NCI-H1694 treated with DMSO at 0.1 percent for 48 hours (cell line): ENCODE measurements at places on chromosomes 3 and 15.

DNA sequence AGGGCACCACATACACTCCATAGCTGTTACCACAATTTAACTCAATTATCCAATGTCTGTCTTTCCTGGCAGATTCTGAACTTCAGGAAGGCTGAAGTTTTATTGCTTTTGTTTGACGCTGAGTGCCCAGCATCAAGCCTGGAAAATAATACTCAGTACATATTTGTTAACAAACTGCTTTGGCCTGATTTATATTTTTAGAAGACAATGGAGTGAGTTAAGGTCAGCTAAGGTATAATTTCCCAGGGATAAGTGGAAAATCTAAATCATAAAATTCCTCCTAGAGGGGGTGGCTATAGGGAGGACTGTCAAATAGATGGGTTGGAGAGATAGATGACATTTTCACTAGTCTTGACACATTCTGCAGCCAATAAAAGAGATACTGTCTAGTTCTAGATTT, 659.4 kb upstream of the ADAMTS9 start:
- DNase-seq = no peak

DNA sequence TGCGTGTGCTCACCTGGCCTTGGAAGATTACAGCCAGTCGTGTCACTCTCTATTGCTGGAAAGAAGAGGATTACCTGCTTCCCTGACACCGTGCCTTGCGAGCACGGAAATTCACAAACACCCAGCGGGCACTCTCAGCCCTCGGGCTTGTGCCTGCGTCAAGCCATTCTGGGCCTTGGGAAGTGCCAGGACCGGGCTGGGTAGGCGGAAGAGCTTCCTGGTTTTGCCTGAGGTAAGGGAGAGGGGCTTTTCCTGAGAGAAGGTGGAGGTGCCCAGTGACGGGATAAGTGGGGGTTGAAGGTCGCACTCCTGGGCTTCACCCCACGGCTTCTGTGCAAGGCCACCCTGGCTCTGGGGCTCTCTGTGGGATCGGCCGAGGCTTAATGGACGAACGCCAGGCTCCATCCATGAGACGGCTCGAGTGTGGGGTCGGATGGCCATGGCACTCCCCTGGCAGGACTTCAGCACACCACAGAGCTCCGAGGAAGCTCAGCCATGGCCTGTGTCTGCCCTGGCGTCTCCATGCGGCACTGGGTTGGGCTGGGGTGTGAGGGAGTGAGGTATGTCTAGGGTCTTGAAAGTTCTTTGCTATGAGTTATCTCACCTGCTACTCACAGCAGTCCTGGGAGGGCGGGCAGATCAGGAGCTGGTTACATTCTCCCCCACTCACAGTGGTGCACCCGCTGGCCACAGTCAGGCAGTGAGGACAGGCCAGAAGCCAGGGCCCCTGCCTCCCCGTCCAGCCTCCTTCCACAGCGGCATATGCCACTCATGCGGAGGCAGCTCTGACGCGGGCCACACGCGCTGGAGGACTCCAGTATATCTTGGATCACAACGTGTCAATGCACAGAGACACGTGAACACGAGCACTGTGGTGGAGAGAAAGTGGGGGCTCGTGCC, 209.0 kb downstream of the XXYLT1 start:
- DNase-seq = no peak

GRCh38 chr3:56851966-56852884, 50.5 kb upstream of the ARHGEF3 start:
- DNase-seq = no peak

GRCh38 chr3:25587094-25587493, 77.6 kb downstream of the TOP2B start:
- DNase-seq = no peak

GRCh38 chr3:182970811-182971418, 9.4 kb downstream of the DCUN1D1 start:
- DNase-seq = no peak

DNA sequence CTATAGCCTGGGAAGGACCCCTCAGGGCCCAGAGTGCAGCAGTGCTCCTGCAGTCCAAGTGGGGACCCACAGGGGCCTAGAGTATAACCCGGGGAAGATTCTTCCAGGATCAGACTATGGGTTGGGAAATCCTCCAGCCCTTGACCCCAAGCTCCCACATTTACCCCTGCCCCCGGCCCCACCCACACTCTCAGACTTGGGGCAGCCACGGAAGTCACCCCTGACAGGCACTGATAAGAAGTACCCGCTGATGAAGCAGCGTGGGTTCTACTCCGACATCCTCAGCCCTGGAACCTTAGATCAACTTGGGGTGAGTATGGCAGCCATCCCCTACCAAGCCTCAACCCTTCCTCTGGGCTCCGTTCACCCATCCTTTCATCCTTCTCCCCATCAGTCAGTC, 6.3 kb downstream of the DNAH1 start:
- DNase-seq = no peak

GRCh38 chr3:14144423-14145075, 19.7 kb downstream of the TMEM43 start:
- DNase-seq = peak; percentile 7

DNA sequence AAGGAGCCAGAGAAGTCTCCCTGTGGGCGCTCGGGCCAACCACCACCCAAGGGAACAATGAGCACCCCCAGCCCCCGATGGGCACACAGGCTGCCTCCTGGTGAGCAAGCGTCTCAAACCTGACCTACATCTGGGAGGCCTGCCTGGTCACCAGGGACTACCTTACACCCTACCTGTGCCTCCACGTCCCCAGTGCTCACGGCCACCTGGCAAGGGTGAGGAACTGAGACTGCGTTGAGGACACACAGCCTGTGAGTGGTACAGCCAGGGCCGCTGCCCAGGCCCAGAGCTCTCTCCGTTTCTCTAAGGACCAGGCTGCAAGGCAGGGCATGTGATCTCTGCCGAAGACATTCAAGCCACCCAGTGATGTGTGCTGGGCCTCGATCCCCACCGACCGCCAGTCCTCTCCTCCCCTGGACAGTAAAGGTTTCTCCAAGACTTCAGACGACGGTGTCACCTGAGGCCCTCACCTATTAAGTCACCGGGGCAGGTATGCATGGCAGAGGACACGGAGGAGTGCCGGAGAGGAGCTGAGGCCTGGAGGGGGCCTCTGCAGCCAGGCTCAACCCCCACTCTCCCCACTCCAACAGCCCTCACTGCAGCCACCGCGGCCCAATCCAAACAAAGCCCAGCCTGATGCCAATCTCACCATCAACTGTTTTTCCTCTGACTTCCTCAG, 2.8 kb downstream of the GOLGA8A start:
- DNase-seq = no peak

DNA sequence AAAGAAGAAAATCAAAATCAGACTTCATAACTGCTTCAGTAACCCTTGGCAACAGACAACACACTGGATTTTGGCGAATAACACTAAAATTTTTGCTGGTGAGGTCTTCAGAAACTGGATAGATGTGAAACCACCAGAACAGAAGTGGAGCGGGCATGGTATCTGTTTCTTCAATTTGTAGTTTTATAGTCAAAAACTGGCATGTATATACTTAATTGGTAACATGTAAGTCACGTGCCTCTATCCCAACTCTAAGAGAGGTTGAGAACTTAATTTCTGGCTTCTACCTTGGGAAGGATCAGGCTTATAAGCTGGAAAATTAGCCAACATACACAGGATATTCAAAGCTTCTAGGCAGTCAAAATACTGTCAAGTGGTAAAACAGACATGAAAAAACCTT, 172.6 kb upstream of the CHL1 start:
- no peak for DNase-seq

DNA sequence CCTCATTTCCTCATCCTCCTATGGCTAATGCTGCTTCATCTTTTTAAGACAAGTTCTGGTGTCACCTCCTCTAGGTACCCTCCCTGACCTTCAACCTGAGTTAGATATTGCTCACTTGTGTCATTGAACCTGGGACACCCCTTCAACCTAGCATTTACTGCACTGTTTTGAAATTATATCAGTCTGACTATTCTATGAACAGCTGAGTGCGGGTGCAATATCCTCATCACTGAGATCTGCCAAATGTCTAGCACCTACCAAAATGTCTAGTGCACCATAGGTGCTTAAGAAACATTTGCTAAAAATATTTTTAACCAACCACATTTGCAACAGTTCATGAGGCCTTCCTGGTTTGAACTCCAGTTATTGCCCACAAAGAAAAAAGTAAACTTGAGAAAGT, 34.5 kb downstream of the RETNLB start:
- no peak for DNase-seq

- no peak for DNase-seq
These were observed 510.1 kb upstream of the CFAP20DC start for GRCh38 chr3:59559721-59560435.

DNA sequence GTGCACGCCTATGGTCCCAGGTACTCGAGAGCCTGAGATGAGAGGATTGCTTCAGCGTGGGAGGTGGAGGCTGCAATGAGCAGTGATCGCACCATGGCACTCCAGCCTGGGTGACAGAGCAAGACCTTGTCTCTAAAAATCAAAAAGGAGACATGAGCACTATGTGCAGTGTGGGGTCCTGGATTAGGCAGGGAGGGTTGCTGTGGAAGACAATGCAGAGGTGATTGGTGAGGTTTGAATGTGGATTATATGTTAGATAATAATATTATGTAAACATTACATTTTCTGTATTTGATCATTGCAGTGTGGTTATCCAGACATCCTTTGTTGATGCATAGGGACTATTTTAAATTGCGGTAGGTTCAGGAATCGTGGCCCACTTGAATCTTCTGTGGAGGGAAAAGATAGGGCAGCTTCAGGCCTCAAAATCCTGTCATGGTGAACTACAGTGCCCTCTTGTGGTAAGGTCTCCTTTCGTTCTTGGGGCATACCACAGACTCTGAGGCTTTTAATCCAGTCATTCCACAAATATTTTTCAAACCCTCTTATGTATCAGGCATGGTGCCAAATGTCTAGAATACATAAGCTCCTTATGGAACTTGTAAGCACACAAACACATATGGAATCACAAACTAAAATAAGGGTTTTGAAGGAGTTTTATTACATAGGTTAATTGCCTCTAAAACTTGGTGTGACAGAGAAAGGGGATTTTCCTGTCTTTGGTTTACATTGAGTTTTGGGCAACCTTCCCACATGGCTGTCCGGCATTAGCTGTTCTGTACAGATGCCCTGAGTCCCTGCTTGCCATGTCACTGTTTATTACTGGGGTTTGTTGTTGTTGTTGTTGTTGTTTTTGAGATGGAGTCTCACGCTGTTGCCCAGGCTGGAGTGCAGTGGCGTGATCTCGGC, 37.7 kb downstream of the GPD1L start:
- peak; percentile 43 for DNase-seq

GRCh38 chr15:70519004-70519365, 244.4 kb downstream of the UACA start:
- no peak for DNase-seq

DNA sequence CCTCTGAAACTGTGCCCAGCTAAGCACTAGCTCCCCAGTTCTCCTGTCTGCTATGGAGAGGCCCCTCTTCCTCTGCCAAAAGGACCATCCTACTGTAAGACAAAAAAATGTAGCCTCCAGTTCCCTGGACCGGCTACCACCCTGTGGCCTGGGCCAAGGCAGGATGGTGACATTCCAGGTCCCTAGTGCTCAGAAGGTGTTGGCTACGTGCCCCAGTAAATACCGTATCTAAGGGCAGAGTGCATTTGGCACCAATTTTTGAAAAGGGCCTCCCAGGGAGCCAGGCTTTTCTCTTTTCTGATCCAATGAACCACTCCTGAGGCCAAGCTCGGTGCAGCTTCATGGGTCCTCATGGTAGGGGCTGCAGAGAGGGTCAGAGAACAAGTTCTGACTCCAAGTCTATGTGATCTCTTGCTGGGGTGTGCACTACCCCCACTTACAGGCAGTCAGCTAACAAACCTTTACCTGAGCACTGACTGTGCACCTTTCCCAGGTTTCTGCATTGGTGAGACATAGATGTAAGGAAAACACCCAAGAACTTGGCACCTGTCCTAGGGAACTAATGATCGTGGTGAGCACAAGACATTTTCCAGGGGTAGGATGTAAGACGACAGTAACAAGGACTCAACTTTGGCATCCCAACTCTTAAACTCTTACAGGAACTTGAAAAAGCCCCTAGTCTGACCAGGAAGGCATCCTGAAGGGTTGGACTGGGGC, 32.6 kb downstream of the TLE3 start:
- no peak for DNase-seq

DNA sequence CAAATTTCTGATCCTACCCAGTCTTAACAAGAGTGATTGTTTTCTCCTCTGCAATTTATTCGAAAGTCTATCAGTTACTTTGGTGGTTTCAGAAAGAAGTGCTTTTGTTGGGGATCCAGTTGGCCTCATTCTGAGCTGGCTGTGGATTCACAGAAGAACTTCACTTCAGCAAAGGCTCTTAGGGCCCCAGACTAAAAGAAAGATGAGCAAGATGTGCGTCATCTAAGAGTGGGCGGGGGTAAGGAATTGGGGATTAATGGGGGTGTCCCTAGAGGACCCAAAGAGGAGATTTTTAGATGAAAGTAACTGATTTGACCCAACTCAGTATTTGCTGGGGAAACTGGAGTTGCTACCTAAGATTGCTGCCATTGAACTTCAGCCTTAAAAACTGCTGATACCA, 63.9 kb upstream of the TSEN2 start:
- DNase-seq = no peak

- DNase-seq = no peak
These were observed 285.3 kb downstream of the FAM43A start for GRCh38 chr3:194971009-194971408.

DNA sequence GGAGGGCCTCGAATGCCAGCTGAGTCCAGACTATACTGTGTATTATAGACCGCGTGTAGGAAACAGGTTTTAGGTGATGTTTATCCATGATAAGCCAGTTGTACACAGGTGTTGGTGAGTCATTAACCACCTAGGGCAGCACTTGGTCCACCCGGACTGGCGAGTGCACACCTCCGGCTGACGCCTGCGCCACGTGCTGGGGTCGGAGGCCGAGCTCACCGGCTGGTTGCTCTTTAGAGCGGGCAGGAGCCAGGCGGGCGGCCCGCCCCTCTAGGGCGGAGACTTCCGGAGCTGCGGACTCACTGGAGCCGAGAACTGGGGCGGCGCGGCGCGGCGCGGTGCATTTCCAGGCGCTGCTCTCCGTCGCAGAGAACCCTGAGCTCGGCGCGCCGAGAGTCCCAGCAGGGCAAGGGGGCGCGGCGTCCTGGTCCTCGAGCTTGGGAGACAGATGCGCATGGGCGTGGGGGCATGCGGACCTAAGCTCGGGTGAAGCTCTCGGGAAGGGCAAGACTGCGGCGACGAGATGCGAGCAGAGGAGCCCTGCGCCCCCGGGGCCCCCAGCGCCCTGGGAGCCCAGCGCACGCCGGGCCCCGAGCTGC, at the start of gene ESYT3:
ESYT3 (plus strand) TSS at position 341 of the 599 bp plus-strand sequence; CDS start at position 524, 183 bp downstream.
- DNase-seq = no peak

DNA sequence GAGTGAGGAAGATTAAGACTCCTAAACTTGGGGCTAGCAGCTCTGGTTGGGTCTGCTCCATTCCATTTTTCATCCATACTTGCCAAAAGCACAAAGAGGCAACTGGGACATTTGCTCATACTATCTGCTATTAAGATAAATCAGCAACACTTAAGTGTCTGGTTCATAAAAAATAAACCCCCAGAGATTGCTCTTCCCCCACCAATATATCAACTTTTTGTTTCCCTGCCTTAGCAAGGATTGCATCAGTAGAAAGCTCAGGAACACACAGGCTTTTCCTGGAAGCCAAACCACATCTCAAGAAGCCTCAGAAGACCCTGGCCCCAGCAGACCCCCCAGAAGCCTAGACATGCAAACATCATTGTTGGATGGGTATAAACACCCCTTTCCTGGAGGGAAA, 232.4 kb upstream of the WNT5A start:
- DNase-seq = no peak

GRCh38 chr3:154180836-154181691, 59.9 kb downstream of the ARHGEF26 start:
- DNase-seq = no peak

GRCh38 chr3:186427627-186428281, 65.7 kb upstream of the DGKG start:
- peak; percentile 44 for DNase-seq

GRCh38 chr3:141193066-141193830, 38.4 kb upstream of the PXYLP1 start:
- no peak for DNase-seq
